RPMI8226 (cell line): ENCODE measurements at places on chromosomes 6 and 20.
A peak's percentile ranks its signal among the peaks of the same experiment; 100 is the strongest.

GRCh38 chr6:159077123-159077522 is 32.3 kb upstream of the TAGAP start:
- no peak for DNase-seq

DNA sequence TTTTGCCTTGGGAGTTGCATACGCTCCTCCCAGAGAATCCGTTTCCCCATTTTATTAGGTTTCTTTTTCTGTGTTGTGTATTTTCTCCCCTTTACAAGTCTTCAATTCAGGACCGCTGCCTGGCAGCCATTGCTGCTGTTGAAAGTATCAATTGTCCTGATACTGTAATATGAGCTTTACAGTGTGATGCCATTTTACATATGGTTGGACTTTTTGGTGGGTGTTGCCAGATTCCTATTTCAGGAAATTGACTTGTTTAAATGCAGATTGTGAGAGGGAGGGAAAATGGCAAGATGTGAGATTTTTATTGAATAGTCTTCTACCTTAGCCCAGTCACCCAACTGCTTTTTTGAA is 1.2 kb downstream of the PANK2 start:
- DNase-seq = no peak

DNA sequence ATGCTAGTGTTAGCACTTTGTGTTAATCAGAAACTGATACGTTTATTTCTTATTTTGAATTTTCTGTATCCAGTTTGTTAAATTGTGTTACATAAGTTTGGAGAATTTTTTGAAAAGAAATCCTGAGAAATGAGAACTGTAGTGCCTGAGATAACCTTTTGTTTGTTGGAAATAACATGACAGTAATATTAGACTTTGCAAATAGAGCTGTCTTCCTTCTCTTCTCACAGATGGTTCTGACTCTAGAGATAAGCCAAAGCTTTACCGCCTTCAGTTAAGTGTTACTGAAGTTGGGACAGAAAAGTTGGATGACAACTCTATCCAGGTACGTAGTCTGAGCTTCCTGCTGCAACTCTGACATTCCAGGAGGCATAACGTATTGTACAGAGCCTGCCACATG is 69.9 kb downstream of the AFDN start:
- DNase-seq = no peak

- no peak for DNase-seq
Observed at GRCh38 chr6:94859924-94860323, 717.4 kb upstream of the MANEA start.

DNA sequence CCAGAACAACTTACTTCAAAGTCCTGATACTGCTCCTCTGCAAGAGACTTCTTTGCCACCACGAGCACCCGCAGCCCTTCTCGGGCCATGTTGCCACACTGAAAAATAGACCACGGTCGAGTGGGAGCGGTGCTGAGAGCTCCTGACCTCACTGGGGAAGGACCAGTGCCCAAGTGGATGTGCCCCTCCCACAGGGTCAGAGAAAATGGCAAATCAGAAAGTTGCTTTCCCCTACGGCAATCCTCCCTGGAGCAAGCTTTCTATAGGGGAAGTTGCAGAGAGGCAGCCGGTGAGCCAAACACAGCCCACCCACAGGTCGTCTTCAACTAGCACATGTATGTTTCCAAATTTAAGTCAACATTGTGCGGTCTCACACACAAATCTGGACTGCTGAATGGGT is 85.1 kb upstream of the NFATC2 start:
- DNase-seq = no peak

DNA sequence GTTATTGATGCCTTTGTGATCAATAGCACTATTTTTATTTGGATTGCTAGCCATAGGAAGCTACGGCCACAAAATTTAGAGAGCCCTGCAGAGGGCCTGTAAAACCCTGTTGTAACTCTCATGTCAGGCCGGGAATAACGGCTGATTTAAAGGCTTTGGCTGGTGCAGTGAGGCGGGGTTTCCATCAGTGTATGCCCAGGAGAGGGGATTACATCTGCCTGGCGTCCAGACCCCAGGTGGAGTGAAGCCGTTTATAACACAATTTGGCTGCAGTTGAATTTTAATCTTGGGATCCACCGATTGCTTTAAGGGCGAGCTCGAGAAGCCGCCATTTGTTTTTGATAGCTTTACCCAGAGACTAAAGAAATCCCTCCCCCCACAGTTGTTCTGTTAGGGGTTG is 29.1 kb upstream of the APCDD1L start:
- no peak for DNase-seq

GRCh38 chr6:16450821-16451220 is 212.4 kb downstream of the GMPR start:
- no peak for DNase-seq

DNA sequence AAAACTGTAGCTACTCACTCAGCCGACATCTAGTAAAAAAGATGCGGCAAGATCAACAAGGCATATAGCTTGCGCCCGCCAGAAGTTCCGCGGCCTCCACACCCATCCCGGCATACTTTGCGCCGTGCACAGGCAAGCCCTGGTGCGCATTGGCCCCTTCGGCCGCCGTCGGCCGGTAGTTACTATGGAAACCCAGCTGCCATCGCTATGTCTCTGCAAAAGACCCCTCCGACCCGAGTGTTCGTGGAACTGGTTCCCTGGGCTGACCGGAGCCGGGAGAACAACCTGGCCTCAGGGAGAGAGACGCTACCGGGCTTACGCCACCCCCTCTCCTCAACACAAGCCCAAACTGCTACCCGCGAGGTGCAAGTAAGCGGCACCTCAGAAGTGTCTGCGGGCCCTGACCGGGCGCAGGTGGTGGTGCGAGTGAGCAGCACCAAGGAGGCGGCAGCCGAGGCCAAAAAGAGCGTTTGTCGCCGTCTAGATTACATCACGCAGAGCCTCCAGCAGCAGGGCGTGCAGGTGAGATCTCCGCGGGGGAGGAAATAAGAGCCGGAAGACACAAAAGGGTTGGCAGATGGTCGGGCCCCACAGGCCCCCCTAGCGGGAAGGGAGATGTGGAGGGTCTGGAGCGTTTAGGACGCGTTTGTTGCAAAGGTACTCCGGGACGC is at the start of gene IRAK1BP1:
TSS of gene IRAK1BP1 (plus strand) at position 182 of the 671 bp plus-strand sequence. CDS start at position 208, 26 bp downstream.
- peak; percentile 82 for DNase-seq

DNA sequence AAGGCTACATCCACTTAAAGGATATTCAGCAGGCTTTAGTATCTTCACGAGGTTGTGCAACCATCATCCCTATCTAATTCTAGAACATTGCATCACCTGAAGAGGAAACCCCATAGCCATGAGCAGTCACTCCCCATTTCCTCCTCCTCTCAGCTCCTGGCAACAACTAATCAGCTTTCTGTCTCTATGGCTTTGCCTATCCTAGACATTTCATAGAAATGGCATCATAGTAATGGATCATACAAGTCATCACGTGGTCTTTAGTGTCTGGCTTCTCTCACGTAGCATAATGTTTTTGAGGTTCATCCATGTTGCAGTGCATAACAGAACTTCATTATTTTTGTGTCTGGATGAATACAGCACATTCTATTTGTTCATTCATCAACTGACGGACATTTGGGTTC is 20.5 kb downstream of the SNAI1 start:
- no peak for DNase-seq

DNA sequence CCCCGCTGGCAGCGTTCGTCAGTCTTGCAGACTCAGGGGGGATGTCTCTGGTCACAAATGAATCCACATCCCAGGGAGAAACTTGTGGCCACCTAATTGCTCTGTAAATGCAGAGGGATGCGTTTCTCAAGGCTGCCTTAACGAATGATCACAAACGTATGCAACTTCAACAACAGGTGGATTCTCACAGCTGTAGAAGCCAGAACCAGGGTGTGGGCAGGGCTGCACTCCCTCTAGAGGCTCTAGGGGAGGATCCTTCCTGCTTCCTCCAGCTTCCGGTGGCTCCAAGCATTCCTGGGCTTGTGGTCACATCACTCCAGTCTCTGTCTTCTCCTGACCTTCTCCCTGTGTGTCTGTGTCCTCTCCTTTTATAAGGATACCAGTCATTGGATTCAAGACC is 3.3 kb upstream of the TAF4 start:
- DNase-seq = no peak

DNA sequence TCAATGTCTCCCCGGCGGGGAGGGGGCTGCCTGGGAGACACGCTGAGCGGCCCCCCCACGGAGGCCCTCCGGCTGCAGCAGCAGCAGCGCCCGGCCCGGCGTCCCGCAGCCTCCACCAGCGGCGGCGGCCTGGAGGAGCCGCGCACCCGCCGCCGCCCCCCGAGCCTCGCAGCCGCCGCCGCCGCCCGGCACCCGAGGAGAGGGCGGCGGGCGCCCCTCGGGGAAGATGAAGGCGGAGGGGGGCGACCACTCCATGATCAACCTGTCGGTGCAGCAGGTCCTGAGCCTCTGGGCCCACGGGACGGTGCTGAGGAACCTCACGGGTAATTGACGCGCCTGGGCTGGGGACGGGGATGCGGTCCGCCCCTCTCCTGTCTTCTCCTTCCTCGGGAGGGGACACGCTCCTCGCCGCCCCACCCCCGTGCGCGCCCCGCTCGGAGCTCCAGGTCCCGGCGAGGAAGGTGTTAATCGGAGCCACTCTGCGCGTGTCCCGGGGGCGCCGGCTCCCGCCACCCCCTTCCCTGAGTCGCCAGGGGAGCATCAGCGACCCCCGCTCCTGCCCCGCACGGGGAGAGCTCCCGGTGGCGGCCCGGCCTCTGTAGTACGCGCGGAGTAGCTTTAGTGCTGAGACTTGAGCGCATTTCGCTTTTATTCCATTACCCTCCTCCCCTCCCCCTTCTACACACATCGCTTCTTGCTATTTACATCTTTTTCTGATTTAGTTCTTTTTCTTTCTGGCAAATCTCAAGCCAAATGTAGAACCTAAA is 686 bp downstream of the TMEM170B start:
- no peak for DNase-seq

- DNase-seq = no peak
Observed at GRCh38 chr20:6715401-6715941, 52.0 kb upstream of the BMP2 start.

- DNase-seq = no peak
Observed at GRCh38 chr6:24974182-24975171, 38.7 kb upstream of the RIPOR2 start.

DNA sequence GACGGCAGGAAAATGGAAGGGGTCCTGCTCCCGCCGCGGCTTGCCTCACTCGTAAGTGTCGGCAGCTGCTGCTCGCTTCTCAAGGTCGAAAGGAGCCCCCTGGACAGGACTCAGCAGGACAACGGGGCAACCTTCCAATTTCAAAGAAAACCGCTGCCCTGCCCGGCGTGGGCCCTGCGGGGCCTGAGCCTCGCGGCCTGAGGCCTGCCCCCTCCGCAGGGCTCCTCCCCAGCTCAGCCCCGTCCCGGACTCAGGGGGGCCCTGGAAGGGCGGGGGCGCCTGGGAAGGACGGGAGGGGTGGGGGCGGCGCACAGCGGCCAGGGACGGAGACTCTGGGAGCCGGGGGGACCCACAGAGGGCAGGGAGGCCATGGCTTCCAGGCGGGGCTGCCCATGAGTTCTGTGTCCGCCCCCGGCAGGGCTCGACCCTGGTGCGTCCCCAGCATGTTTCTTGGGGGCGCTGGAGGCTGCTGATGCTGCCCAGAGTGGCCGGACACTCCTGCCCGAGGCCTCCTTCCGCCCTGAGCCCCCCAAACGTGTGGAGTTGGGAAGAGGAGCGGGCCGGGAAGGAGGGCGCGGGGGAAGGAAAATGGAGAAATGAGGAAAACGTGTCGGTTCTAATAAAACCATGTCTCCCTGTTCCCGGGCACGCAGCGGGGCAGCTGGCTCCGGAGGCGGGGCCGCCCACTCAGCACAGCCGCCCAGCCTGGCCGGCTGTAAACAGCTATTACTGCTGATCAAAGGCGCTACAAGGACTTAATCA is 114.6 kb downstream of the DLL1 start:
- no peak for DNase-seq

GRCh38 chr6:71766146-71766760 is 120.1 kb upstream of the RIMS1 start:
- no peak for DNase-seq

GRCh38 chr6:121897337-121897760 is 461.9 kb downstream of the GJA1 start:
- no peak for DNase-seq

DNA sequence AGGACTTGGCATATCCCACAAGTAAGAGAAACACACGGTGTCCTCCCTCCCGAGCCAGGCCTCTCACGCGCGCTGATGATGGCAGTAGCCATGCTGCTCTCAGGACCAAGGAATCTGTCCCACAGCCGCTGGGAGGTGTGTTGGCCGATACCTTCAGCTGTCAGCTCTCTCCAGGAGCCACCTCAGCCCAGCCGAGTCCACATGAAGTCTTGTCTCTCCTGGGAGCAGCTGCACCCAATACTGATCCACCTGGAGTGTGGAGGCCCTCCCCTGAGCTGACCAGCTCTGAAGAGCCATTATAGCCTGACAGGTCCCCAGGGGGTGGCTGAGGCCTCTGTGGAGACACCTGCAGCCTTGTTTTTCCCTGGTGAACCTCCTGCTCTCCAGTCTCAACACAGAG is 23.8 kb upstream of the NXT1 start:
- DNase-seq = no peak

- no peak for DNase-seq
Observed at GRCh38 chr20:38818113-38819065, 12.9 kb downstream of the PPP1R16B start.

- DNase-seq = no peak
Observed at GRCh38 chr6:17589406-17590096, 10.6 kb upstream of the FAM8A1 start.

GRCh38 chr20:38715646-38716045 is 8.6 kb upstream of the SLC32A1 start:
- DNase-seq = no peak

DNA sequence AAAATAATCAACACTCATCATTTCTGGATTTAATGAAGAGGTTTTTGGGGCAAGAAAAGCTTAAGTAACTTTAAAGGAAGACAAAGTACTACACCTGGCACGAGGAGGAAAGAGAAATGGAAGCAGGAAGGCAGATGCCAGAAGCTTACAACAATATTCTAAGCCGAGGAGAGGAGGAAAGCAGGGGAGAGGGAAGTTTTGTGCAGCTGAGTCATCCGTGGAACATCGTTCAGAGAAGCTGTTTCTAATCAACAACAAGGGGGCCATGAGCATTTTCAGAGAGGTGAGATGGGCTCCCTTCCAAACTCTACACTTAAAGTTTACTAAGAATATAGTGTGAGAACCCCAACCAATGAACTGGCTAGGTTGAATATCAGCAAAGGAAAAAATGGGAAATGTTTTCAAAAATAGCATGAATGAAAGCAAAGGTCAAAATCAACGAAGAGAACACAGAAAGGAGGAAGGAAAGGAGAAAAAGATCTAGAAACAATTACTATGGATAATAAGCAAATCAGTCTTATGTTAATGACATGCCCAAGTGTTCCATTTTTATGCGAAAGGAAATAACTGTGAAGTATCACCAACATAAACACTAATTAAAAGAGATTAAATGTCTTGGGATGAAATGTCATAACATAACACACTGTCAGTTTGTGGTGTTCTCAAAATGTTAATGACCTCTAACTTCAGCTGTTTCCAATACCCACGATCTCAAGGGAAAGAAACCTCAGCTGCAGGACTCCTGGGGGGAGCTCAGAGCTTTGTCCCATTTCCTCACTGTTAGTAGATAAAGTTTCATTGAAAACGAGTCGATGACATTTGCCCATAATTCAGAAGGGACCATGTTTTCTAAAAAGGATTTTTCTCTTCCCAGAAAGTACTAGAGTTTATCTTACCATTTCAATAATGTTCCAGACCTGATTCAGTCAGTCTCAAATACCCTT is 203.4 kb upstream of the STXBP5 start:
- DNase-seq = no peak

GRCh38 chr6:6657085-6657819 is 68.7 kb downstream of the LY86 start:
- no peak for DNase-seq

- no peak for DNase-seq
Observed at GRCh38 chr6:169669147-169669546, 32.7 kb downstream of the WDR27 start.
